GM12891 (cell line): ENCODE measurements at places on chromosomes 13 and 19.

GRCh38 chr19:44131955-44132354 is 9.4 kb upstream of the ZNF234 start:
- no peak for DNase-seq

DNA sequence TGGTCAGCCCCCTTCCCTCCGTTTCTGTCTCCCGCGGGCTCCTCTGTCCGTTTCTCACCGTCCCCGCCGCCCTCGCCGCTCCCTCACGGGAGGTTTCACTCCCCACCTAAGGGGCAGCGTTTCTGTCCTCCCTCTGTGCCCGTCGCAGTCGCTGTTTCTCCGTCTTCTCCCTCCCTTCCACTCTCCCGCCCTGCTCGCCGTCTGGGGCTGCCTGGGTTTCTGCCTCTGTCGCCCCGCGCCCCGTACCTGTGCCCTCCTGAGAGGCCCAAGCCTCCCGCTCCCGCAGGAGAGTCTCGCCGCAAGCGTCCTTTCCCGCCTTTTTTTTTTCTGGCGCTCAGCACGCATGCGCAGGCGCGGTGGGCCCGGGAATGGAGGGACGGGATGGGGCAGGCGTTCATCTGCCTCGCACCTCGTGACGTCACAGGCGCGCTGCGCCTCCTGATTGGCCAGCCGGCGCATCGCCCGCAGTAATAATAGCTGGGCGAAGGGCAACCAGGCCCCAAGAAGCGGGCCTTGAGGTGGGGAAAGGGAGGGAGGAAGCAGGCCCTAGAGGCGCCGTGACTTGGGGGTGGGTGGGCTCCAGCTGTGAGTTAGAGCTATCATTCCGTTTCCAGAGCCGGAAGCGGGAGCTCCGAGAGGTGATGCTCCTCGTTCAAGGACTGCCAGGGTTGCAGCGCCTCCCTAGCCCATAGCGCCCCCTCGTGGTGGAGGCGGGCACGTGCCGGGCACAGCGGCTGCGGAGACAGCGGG is 15.4 kb downstream of the SSC5D start:
- peak; percentile 99 for DNase-seq

GRCh38 chr13:45603338-45603737 is 12.2 kb downstream of the ERICH6B start:
- no peak for DNase-seq

GRCh38 chr13:83100237-83100636 is 782.0 kb downstream of the SLITRK1 start:
- no peak for DNase-seq
